Right cardiac atrium (tissue), 5 donors: ENCODE measurements at places on chromosomes 12 and 14.

- DNase-seq = no peak
Measured at GRCh38 chr12:843609-844008, 91.2 kb downstream of the WNK1 start.

GRCh38 chr12:74983917-74984316, 225.7 kb downstream of the KCNC2 start:
- no peak for DNase-seq

- DNase-seq = no peak
Measured at GRCh38 chr12:51160814-51161459, 12.0 kb downstream of the TFCP2 start.

DNA sequence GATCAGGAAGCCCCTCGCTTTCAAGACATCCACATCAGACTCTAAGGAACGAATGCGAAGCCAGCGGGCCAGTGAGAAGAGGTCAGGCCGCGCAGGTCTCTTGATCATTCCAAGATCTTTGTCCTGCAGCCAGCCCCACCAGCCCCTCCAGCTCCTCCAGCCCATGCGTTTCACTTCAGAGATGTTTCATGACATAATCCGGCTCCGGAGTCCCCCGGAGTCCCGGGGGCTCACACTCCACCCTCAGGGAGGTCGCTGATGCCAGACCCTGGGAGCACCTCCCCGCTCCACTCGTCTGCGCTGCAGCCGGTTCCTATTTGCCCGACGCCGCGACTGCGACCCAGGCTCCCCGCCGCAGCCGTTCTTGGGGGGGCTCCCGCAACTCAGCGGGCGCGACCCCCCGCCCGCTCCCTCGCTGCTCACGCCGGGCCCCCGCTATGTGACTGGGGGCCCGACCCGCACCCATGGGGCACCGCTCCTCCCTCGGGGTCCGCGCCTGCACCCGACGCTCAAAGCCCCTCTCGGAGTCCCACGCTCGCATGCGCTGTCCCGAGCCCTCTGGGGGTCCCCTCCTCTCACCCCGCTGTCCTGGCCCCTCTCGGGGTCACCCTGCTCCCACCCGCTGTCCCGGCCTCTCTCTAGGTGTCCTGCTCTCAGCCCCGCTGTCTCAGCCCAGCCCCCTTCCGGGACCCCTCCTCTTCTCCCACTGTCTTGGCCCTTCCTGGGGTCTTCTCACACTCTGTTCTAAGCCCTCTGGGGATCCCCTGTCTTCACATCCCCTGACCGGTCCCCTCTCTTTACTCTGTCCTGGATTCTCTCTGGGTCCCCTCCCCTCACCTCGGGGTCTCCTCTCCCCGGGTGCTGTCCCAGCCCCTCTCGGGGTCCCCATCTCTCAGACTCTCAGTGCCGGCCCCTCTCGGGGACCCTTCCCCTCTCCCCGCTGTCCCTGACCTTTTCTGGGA, 1.1 kb downstream of the TAOK3 start:
- DNase-seq = peak; percentile 64

DNA sequence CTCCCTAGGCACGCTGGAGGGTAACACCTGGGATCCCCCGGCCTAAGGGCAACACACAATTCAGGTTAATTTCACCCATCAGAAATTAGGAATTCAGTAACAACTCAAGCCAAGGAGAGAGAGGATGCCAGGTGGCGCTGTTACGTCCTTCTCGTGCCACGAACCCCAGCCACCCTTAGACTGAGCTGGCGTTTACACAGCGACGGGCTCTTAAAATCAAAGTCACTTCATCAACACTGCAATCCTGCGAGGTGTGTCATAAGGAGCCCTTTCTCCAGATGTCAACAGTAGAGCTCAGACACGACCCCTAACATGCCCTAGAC, 110.6 kb upstream of the TMEM132D start:
- DNase-seq = no peak

DNA sequence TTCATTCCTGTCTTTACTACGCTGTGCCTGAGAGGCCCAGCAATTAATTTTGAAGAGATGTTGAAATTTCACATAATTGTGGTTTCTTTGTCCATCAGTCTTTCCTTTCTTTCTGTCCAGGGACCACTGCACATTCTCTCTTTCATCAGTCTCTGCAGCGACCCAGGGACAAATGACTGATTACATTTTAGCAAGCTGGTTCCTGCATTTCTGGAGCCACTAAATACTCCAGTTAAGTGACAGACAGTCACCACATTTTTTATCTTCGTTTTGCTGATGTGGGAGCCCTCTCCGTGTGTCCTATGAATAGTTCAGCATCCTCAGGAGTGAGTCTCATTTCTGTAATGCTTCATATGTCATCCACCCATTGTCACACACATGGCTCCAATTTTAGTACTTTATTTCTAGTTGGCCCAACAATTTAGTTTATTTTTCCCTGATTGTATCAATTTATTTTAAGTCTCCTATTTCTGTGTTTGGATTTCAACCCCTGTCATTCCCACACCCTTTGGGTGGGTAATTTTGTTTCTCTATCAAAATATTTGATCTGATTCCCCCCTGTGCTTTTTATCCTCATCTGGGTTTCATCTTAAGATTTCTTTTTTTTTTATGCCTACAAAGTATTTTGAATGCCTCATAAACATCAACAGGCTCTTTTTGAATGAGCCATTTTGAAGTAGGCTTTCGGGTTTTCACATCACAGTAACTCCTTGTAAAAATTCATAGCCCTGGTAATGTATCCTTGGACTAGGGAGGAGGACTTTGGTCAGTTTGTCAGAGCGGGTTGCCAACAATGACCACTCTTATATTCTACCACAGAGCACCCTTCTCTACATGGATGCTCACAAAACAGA, 1196.5 kb downstream of the GALC start:
- DNase-seq = no peak
